ENCODE measurements at places on chromosomes 16 and 17.

DNA sequence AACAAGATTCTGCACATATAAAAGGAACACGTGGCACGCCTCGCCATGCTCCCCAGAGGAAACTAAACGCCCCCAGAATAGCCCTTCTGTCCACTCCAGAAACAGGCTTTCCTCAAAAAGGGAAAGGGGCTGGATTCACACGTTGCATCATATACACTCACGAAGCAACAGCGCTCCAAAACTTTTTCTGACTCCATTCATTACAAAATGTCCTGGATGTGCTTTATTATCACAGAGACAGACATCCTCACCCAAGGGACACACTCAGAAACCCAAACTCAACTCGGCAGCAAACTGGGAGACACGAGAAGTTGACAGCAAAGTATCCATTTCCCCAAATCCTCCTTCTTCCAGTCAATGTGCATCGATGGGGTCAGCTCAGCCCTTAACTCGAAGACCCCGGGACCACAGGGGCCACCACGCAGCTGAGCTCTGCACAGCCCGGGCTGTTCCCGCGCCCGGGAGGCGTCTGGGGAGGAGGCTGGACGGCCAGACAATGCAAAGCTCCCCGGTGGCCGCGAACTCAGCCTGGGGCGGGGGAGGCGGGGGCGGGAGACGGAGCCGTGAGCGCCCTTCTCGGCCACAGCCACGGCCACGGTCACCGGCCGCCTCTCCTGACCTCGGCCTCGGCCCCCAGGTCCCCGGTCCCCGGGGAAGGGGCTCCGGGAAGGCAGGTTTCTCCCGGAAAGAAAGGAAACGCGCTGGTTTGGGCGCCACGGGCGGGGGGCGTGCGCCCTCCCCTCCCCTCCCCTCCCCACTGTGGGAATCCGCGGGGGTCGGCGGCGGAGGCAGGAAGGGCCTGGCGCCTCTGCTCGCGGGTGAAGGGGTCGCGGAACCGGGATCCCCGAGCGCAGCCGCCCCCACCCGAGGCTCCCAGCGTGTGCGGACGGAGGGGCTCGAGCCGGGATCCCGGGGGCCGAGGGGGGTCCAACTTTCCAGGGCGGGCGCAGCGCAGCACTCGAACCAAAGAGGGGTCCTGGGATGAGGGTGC, 1.2 kb downstream of the NXN start:
- no peak for DNase-seq

DNA sequence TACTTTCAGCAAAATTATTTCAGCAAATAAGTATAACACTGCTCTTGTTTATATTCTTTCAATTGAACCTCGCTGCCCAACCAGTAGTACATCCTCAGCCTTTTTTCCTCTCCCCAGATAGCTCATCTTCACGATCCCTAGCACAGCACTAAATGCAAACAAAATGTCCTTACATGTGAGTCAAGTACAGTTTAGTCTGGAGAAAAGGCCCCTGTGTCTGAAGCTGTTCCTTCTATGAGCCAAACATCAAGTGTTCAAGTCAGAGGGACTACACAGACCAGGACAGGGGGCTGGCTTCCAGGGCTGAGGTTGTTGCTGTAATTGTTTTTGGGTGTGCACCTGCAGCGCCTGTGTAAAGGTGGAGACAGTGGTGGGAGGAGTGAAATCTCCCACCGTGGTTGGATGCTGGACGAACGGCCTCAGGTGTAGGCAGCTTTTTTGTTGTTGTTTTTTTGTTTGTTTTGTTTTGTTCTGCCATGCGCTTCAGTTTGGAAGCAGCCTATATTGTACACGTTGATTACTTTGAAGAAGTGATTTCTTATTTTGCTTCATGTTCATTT, 147.1 kb downstream of the PRKCA start:
- DNase-seq = no peak

- no peak for DNase-seq
Observed at GRCh38 chr17:78592991-78593329, 15.8 kb upstream of the DNAH17 start.

GRCh38 chr16:2089706-2090480, 42.1 kb downstream of the TSC2 start:
- no peak for DNase-seq

DNA sequence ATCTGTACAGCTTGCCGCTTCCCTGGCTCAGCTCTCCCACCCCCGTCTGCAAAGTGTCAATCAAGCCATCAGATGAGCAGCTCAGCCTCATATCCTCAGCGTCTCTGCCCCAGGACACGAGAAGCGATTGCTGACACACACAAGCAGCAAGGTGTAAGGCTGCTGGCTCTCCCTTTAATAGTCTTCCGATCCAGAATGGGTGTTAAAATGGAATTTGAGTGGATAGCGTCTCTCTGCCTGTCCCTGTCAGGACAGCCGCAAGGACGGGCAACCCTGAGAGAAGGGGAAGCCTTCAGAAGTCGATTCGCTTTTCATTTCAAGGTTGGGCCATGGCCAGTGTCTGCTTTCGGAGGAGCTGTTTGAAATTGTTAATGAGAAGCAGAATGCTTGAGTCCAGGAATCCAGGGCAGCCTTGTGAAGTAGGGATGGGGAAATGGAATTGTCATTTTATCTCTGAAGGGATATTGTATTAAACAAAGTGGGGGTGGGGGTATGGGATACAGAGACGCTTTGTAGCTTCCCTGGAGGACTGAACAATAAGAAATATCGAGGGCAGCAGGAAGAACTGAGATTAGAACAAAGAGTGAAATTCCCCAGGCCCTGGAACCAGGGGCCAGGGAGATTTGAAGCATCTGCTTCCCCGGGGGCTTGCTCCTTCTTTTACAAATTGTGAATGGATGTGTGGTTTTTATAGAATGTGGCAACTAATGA, 4.7 kb upstream of the PIPOX start:
- no peak for DNase-seq

DNA sequence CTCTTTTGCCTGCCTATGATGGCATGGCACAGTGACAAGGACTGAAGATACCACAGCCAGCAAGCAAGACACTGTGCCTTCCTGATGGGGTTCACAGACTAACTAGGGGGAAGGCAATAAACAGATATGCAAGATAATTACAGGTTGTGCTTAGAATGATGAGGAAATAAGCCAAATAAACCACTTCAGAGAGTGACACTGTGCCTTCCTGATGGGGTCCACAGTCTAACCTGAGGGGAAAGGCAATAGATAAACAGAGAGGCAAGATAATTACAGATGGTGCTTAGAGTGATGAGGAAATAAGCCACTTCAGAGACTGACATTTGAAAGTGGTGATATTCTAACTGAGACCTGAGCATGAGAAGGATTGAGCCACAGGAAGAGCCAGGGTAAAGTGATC, 84.2 kb downstream of the HS3ST2 start:
- DNase-seq = no peak

- DNase-seq = peak; percentile 26
Observed at GRCh38 chr16:56675685-56676210, 6.1 kb downstream of the MT1H start.

GRCh38 chr17:64718058-64718457, 56.0 kb upstream of the SMURF2 start:
- DNase-seq = no peak

DNA sequence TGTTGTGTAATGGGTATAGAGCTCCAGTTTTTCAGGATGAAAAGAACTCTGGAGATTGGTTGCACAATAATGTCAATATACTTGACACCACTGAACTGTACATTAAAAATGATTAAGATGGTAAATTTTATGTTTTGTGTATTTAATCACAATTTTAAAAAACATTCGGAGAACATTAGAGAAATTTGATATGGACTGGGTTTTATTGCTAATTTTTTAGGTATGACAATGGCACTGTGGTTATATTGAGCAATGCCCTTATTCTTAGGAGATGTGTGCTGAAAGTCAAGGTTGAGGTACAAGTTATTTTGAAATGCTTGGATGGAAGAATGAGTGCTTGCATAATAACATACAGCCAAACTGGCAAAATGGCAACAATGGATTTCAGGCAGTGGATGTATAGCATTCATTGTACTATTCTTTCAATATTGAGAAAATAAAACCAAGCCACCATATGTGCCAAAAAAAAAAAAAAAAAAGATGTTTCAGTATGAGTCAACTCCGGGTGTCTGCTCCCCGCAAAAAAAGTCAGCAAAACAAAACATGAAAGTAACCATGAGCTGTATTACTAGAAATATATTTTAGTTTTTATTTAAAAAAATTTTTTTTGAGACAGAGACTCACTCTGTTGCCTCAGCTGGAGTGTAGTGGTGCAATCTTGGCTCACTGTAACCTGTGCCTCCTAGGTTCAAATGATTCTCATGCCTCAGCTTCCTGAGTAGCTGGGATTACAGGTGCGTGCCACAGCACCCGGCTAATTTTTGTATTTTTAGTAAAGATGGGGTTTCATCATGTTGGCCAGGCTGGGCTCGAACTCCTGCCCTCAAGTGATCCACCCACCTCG, 19.8 kb downstream of the HOXB1 start:
- DNase-seq = no peak

DNA sequence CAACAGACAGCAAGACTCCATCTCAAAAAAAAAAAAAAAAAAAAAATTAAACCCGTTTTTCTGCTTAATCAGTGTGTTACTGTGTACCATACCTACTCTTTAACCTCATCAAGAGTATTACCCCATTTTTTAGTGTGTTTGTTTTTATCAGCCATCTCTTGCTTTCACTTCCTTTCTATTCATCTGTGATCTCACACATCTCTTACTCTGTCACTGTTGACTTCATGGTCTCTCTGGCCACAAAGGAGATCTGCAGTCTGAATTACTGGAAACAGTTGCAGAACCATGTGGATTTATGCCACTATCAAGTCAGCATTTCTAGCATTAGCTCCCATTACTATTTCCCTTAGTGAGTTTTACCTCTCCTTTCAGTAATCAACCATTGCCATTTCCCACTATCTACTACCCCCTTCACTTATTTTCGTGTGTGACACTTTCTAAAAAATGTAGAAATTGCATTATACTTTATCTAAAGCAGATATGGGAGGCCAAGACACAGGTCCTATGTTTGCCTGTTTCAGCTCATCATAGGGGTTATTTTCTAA, 20.1 kb downstream of the NDEL1 start:
- no peak for DNase-seq

DNA sequence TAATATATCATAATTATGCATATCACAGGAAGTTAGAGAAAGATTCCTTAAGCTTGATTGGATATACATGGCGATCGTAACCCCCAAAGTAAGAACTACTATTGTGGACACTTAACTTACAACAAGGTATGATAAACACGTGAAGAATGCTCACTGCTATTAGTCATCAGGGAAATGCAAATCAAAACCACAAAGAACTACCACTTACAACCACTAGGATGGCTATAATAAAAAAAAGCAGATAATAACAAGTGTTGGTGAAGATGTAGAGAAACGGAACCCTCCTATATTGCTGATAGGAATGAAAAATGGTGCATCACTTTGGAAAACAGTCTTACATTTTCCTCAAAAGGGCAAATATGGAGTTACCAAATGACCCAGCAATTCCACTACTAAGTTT, 265.9 kb downstream of the SLC39A11 start:
- DNase-seq = no peak

- no peak for DNase-seq
Observed at GRCh38 chr17:69913616-69914015, 161.4 kb upstream of the KCNJ16 start.

- peak; percentile 27 for DNase-seq
Observed at GRCh38 chr17:76643553-76644148, at the start of gene ST6GALNAC1. Gene ST6GALNAC1, minus strand, starts transcription at chr17:76643757. Its CDS starts 119 bp downstream, at chr17:76643638.

- no peak for DNase-seq
Observed at GRCh38 chr17:47955497-47956461, 1.9 kb downstream of the PRR15L start.

DNA sequence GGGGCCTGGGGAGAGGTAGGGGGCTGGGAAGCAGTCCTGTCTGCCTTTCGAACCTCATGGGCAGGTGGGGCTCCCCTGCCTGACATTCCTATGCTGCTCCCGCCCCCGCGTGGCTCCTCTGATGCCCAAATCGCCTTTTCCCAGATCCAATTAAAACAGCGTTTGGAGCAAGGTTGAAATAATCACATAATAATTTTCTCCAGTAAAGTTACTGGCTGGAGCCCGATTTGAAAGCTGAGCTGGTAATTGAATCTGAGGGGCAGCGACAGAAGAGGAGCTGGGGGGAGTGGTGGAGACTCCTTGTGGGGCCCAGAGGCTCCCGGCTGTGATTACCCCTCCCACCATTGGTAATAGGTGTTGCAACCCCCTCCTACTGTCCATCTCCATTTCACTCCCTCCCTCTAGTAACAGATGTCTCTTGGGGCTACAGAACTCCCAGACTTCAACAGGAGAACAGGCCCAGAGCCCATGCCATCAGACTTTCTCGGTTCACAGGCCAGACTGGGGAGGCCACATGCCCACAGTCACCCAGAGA, 38.9 kb upstream of the C1QL1 start:
- no peak for DNase-seq

- no peak for DNase-seq
Observed at GRCh38 chr17:37492167-37492566, 2.5 kb downstream of the DUSP14 start.
